ENCODE measurements at places on chromosomes 2 and 18.

DNA sequence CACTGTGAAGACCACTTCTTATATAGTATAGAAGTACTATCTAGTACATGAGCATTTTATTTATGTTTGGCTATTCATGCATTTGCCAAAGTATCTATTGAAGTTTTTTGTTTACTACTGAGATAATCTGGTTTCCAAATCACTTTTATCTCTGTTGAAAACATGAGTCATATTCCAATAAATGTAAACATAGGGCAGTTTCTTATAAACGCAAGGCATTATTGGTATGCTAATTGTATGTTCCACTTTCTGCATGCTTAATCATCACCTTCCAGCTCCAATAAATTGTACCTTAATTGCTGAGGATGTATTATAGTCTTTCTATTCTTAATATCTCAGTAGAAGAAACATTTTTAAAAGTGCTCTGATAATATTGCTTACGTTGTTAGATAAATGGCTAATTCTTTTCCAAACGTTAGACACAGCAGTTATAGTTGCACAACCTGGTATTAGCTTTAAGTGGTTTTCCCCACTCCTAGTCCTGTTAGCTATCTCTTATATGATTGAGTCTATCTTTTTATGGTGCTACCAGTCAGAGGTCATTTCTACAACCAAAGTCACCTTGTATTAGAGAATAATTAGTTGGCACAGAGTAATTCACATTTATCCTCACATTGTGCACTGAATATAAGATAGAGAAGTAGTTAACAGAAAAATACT lies 17.2 kb downstream of the ITGA4 start:
- DNase-seq: no peak

GRCh38 chr2:47653902-47654789 lies 128.8 kb upstream of the MSH6 start:
- DNase-seq: no peak

- peak; percentile 16 for DNase-seq
These were observed 621 bp downstream of the TXNL1 start for GRCh38 chr18:56637711-56638231.

- DNase-seq: no peak
These were observed 163.1 kb downstream of the LNPK start for GRCh38 chr2:175838979-175839378.

DNA sequence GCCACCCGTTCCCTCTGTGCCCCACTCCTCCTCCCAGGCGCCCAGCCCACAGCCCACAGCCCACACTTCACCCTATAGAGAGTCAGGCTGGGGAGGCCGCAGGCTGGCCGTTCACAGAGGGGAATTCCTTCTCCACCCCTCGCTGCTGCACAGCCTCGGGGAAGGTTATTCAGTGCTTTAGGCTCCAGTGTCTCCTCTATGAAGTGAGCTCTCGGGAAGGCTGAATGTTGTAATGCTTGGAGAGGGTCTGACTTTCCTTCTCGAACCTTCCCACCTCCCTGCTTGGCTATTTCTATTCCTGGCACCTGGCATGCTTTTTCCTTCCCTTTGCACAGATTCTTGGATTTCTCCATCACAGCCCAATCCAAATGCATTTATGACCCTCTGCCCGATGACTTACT lies 62.5 kb upstream of the SMAD7 start:
- no peak for DNase-seq
